ENCODE measurements at places on chromosomes 1 and 21.

DNA sequence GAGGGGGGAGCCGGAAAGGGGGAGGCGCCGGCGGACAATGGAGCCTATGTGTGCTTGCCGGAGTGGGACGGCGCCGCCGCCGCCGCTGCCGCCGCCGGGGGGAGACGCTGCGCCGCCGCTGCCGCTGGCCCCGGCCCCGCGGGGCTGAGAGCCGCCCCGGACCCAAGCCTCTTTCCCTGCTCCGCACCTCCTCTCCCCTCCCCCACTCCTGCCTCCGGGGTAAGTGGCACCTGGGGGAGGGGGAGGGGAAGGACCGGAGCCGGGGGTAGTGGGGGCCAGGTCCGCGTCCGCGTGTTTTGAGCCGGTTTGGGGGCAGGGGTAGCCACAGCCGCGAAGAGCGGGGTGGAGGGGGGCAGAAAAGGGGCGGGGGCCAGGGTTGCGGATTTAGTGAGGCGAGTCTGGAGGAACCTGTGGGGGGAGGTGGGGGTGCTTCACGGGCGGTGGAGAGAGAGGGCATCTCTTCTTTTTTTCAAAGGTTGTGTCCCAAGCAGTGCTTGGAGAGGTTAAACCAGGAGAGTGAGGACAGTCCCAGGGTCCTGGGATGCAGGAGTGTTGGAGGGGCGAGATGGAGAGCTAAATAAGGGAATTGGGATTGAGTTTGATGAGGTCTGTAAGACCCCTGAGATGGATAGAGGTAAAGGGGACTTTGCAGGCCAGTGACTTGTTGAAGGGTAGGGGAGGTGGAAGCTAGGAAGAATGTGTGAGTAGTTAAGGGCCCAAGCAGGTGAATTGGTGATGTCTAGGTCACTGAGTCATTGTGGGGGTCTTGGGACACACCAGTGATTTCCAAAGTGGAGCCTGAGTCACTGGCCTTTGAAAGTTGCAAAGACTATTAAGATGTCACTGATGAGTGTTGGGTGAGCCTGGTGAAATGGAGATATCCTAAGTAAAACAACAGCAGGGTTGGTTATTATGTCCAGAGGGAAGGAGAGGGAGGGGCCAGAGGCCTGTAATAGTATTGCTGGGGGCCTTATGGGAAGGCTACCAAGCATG, 59.1 kb downstream of the BCL9 start:
- DNase-seq: peak; percentile 38

GRCh38 chr1:20095564-20096434, 23.5 kb downstream of the PLA2G2D start:
- no peak for DNase-seq

DNA sequence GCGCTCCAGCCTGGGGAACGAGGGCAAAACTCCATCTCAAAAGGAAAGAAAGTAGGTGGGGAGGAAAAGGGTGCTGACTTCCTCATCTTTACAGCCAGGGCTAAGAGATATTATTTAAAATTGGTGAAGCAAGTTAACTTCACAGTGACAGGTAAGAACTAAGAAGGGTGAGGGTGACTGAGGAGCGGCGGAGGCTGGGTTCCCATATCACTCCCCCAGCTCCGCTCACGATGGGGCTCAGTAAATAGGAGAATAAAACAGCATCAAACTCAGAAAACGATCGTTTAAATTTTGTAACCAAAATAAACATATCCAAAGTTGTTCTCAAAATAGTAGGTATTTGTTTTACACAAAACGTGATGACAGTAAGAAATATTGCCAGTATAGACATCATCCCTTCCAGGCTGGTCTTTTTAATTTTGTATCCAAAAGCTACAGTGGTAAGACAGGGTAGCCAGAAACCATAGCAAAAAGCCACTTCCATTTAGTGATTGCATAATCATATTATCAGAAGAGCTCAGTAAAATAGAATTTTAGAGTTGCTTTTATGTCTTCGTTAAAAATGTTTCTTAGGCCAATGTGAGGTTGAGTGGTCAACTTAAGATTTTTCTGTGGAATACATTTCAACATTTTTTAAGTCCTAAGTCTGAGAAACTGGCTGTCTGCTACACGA, 26.2 kb upstream of the ADARB1 start:
- no peak for DNase-seq

DNA sequence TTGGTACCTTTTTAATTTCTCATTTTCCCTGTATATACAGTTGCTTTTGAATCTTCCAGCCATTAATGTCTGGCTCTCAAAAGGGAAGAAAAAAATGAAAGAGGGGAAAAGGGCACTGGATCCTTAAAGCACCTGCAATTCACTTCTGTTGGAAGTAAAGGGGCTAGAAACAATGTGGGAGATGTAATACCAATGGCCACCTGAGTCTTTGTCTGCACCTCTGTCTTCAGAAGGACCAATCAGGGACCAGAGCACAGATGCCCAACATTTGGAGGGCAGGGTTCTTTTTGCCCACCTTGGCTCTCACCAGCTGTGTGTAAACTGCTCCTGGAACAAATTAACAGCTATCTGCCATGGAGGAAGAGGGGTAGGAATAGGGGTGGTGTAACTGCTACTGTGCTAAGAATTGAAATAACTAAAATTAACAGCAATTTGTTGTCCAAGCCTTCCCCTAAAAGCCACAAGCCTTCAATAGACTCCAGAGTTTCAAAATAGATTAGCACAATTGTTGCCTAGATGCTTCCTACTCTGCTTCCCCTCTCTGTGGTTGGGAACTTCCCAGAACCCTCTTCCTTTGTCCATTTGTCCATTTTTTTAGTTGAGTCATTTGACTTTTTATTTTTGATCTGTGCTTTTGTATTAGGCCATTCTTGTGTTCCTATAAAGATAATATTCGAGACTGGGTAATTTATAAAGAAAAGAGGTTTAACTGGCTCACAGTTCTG, 11.5 kb upstream of the LRRC8B start:
- DNase-seq: no peak

GRCh38 chr21:30874526-30874925, 6.9 kb downstream of the KRTAP11-1 start:
- no peak for DNase-seq

DNA sequence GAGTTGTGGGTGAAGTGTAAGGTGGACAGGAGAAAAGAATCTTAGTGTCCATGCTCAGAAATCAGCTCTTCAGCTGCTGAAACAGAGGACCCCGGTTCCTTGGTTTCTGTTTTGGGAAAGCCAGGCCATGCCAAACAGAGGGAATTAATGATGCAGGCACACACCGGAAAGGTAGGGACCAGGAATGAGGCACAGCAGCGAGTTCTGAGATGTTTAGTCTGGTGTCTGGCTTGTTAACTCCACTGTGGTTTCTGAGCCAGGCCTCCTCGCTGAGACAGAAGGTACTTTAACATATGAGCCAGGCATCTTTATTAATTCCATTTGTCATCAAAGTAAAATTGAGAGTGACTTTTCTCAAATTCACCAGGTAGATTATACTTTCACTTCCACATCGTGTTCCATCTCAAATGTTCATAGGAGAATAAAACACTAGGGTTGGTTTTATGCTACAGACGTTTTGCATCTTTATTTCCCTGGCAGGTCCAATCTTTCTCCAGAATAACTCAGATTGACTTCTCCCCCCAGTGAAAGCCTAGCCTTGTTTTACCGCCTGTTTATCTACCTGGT, 23.5 kb downstream of the LRRC8D start:
- peak; percentile 37 for DNase-seq

DNA sequence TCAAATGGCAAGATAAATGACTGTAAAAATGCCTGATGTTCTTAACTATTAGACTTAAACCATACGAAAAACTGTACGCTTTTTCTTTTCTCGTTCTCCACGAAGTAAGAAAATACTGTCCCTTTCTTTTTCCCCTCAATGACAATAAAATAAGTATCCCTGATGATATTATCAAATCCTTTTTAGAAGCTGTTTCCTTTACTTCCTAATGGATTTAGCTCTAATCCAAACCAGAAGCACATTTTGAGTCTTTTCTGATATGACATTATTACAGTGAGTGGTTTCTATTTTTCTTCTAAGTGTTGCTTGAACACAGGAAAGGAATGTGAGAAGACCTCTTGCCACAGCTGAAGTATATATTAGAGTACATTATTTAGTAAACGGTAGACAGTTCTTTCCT, 32.4 kb downstream of the DNM3 start:
- no peak for DNase-seq

GRCh38 chr1:22749919-22750684, 39.5 kb downstream of the EPHB2 start:
- peak; percentile 83 for DNase-seq

GRCh38 chr1:53543778-53544695, 84.8 kb downstream of the DMRTB1 start:
- no peak for DNase-seq

DNA sequence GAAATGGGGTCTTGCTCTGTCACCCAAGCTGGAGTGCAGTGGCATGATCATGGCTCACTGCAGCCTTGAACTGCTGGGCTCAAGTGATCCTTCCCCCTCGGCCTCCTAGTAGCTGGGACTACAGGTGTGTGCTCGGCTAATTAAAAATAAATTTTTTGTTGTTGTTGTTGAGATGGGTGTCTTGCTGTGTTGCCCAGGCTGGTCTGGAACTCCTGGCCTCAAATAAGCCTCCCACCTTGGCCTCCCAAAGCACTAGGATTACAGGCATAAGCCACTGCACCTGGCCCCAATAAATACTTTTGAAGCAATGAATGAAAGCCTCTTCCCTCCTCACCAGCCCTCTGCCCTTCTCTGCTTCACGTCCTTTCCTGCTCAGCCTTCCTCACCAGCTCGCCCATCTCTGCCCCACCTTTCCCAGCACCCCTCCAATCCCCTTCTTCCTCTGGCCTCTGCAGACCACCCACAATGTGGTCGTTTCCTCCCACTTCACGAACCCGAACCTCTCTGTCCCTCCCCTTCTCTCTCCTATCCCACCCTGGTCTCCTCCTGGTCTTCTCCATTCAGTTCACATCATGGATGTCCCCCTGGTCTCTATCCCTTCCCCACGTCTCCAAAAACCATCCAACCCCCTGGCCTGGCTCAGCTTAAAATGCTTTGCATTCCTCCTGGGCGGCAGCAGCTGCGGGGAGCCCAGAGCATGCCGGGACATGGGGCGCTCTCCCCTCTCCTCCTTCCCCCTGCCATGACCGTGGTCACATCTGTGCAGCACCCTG, 38.4 kb downstream of the RAP1GAP start:
- DNase-seq: no peak

DNA sequence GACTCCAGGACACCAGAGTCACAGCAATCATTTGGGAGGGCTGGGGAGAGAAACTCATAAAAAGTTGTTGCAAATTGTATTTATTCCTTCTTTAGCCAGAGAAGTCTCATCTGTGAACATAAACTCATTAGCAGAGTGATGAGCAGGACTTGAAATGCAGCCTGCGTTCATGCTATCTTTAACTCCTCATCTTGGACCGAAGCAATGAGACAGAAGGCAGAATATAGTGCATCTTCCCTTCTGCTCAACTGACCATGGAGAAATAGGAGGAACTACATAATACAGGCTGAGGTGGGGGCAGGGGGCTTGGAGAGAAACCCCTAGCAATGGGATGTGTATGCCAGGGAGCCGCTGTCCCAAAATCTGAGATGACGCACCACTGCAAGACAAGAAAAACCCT, 121.8 kb upstream of the AJAP1 start:
- no peak for DNase-seq

GRCh38 chr1:101000131-101000873, 25.3 kb downstream of the DPH5 start:
- no peak for DNase-seq

DNA sequence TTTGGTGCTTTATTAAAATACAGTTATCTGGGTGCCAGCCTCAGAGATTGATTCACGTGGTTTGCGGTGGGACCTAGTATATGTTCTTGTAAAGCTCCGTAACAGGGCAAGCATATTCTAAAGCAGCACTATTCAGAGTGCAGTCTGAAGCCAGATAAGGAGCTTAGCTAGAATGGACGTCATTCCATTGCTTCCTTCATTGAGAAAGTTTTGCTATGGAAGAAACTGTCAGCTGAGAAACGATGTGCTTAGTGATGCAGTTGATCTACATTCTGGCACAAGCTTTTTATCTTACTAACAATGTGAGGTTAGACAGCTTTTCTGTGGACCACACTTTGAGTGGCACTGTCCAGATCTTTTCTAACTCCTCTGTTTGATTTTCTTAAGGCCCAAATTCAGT, 26.2 kb downstream of the SLC44A3 start:
- no peak for DNase-seq

GRCh38 chr1:195761104-195761503, 847.1 kb downstream of the KCNT2 start:
- no peak for DNase-seq

DNA sequence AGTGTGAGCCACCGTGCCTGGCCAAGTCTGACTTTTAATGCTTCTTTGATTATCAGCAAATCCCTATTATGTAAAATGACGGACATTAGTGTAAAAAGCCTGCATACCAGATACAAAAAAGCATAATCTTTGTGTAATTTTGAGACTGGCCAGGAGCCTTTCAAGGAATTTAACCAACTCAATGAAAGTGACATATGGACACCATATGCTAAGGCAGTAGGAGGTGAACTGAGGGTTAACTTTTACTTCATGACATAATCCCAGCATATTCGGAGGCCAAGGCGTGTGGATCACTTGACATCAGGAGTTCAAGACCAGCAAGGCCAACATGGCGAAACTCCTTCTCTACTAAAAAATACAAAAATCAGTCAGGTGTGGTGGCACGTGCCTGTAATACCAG, 94.6 kb downstream of the EIF4G3 start:
- DNase-seq: no peak

GRCh38 chr1:5451671-5452070, 540.6 kb downstream of the NPHP4 start:
- DNase-seq: no peak

DNA sequence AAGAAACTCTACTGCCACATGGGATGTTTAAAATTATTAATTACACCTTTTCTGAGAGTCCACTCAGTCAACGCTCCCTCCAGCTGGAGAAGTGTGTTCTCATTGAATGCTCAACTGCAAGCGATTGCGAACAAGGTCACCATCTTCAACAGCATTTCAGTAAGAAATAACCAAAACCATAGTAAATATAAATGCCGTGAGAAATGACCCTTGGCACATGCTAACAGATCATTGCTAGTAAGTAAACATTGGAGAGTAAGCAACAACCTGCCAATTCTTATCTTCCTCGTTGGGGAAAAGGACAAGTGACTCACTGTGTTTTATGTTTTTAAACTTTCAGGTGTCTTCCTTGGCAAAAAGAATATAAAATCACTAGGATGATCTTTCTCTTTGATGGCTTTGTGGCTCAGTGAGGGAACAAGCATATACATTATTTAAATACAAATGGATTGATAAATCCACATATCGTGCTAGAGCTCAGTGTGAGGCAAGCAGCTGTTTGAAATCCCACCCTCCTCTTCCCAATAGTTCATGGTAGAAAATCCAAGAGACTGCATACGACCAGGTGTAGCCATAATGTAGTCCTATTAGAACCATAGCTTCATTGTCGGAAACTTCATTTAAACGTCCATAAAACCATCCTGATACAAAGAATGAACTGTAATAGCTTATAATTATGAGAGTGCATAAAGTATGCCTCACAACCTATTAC, 214.6 kb downstream of the GRIK1 start:
- no peak for DNase-seq

GRCh38 chr1:157438613-157439012, 113.7 kb downstream of the FCRL5 start:
- no peak for DNase-seq

DNA sequence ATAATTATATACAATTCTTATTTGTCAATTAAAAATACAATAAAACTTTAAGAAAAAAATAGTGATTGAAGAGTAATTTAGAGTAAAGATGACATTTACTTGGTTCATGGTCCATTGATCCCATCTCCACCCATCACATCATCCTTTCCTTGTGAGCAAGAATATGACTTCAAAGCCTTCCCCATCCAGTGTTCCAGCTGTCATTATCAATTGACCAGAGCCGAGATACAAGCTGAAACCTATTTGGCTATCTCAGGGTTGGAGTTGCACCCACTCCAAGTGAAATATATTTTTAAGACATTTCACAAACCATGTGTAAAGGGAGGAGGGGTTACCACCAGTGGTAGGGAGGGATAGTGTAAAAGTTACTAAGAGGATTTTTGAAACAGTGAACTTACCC, 428.9 kb upstream of the C1orf87 start:
- no peak for DNase-seq
